GF-D8 (cell line): ENCODE measurements at places on chromosomes 12 and 14.

DNA sequence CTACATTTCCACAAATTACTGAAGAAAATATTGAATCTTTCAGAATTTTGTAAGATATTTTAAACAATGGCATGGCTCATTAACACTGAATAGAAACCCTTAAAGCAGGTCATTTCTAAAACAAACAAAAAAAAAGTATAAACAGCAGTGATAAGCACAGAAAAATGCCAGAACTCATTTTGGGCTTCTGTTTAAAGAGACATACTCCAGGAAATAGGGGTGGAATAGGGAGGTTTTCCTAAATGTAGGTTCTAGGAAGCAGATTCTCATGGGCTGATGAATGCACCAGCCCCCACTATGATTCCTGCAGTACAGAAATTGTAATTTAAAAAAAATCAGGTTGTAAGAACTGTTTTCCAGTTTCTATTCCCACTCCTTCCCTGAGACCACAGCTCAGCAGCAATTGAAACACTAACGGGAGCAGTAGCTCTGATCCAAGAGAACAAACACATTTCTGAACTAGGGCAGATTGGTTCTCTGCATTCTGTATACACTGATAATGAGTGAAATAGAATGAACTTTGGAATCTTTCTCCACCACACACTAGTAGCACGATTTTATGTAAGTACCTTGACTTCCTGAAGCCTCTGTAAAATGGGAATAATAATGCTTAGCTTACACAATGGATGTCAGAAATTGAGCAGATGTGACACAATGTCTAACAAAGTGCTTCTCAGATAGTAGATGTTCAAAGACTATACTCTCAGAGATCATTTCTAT, 115.6 kb upstream of the TMTC1 start:
- DNase-seq: no peak

GRCh38 chr12:57234571-57235016, 5.1 kb downstream of the SHMT2 start:
- no peak for DNase-seq

GRCh38 chr14:60807247-60807646, 72.7 kb downstream of the MNAT1 start:
- DNase-seq: no peak

DNA sequence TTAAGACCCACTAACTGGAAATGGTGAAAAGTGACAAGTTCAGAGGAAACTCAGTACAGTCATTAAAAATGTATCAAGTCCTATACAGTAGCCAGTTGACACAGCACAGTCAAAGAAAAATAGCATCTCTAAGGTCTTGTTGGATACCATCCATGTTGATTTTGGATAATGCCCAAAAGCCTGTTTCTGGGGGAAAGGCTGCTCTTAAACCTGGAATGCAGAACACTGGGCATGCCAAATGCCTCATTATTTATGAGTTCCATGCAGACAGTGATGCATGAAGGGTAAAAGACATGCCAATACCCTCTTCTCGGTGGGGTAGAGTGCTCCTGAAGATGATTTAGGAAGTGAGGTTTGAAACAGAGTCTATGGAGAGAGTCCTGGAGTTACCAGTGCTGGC, 29.6 kb downstream of the KCNK13 start:
- DNase-seq: no peak

- DNase-seq: no peak
These were observed 323.7 kb downstream of the TMEM121 start for GRCh38 chr14:105849933-105850626.
